Hematopoietic multipotent progenitor cell (in vitro differentiated cells): ENCODE measurements at places on chromosomes 2 and 18.

GRCh38 chr2:1032030-1032429 lies 81.4 kb downstream of the SNTG2 start:
- DNase-seq: no peak

DNA sequence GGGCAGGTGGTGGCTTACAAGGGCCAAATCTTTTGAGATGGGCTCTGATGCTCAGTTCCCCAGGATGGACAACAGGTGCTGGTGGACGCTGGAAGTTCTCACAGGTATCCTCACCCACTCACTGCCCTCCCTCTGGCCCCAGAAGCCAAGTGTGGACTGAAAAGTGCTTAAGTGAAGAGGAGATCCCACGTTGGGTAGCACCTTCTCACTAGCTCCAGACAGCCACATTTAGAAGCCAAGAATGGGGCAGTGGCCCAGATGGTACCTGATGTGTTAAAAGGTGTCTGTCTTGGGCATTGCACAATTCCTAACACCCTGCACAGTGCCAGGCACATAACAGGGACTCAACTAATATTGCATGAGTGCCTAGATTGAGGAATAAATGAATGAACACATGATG lies 115.3 kb upstream of the TEX51 start:
- no peak for DNase-seq

DNA sequence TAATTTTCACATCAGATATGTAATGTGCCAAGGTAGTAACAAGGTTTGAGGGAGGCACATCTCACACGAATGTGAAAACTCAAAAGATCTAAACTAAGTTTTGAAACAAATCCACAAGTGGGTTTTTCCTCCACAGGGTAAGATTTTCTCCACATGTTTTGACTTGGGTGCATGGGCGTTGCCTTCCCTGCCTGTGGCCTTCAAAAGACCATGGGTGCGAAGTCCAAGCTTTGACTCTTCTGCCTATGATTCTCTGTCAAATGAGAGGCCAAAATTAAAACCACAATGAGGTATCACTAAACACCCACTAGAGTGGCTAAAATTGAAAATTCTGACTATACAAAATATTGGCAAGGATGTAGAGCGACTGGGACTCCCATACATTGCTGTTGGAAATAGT lies 30.7 kb downstream of the NIFK start:
- no peak for DNase-seq

- no peak for DNase-seq
These were observed 9.1 kb downstream of the KLF7 start for GRCh38 chr2:207156451-207157161.

DNA sequence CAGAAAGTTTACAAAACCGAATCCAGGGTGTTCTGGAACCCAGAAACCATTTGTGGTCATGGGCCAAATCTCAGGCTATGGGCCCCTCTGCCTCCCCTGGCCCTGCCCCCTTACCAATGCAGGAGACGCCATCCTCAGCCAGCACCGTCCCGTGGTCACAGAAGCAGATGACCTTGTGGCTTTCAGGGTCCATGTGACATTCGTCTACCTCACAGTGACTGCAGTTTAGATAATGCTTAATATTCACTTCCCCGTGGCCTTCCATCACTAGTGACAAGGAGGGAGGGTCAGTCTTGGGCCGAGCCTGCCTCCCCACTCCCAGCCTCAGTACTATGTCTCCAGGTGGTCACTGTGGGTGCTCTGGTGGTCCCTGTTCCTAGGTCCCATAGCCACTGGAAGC lies 111.6 kb downstream of the CLIP4 start:
- no peak for DNase-seq

DNA sequence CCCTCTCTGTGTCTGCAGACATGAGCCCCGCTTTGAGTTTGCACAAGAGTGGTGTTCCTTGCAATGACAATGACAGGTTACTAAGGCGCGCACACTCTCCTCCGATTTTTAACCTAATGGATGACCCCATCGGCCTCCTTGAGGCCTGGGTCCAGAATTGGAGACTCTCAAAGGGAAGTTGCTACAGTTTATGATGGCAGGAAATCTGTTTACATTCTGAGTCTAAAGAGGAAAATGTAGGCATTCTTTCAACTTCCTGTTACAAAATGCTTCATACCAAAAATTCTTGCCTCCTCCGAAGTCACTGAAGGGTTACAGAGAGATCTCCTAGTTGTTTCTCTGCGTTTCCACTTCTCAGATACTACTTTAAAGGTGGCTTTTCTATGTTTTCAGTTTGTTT lies 225.3 kb upstream of the AGAP1 start:
- no peak for DNase-seq

- DNase-seq: no peak
These were observed 40.6 kb upstream of the GCFC2 start for GRCh38 chr2:75751360-75751759.

- no peak for DNase-seq
These were observed 268.1 kb upstream of the ATP5MC3 start for GRCh38 chr2:175449616-175450015.

GRCh38 chr18:4441098-4441497 lies 14.0 kb downstream of the DLGAP1 start:
- DNase-seq: no peak

GRCh38 chr2:195181059-195181705 lies 475.8 kb upstream of the SLC39A10 start:
- DNase-seq: no peak

DNA sequence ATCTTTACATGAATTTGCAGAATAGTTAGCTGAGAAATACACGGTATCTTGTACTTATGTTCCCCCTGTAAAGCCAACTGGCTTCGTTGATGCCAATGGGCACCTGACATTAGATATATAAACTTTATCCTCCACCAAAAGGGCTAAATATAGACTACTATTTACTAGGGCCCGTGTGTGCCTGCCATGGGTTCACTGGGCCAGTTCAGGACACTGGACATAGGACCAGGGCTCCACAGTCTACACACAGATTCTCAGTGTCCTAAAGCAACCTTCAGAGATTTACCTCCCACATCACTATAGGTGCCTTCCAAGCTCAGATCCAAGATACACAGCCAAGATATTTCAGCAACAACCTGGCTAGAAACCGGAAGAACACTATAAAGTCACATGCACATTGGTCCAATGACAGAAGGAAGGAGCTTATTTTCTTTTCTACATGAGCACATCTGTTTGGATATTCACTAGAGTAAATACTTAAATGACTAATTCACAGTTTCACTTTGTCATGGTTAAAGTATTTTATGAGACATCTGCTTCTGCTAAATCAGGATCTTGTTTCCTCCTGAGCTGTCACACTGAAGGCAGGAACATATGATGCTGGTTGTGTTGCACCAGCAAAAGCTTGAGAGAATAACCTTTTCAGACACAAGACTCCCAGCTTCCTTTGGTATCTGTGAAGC lies 95.1 kb downstream of the MYO5B start:
- no peak for DNase-seq

GRCh38 chr2:145258903-145259579 lies 739.1 kb upstream of the ZEB2 start:
- DNase-seq: peak; percentile 89

DNA sequence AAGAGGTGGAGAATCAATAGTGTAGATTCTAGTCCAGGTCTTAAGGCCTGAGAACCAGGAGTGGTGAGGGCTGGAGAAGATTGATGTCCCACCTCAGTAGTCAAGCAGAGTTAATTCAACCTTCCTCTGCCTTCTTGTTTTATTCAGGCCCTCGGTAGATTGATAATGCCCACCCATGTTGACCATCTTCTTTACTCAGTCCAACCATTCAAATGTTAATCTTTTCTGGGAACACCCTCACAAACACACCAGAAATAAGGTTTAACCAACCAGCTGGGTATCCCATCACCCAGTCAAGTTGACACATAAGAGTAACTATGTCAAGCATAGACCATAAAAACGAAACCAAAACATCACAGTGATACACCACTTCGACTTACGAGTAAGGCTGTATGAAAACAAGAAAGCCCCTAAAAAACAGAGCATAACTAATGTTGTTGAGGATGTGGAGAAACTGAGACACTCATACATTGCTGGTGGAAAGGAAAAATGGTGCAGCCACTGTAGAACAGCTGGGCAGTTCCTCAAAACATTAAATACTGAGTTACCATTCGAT lies 57.5 kb downstream of the SLC35F5 start:
- no peak for DNase-seq

DNA sequence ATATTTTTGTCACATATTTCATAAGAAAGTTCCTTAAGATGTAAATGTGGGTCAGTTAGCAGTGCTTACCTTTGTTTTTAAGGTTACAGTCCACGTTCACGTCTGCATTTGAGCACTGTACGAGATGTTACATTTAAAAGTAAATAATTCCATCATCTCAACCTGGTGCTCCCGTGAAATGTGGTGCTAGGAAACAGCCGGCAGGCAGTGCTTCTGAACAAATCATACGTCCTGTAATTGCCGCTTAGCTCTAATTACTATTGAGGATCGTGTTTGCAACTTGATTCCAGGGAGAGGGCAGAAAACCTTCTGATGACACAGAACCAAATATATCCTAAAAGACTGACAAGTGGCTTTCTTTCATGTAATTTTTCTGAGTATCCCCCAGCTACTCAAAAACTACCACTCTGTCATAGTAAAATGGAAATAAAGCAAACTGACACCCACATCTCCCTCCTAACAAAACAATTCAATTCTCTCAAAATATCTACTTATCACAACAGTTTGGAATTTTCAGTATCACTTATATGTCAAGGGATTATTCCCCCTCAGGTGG lies 297.8 kb upstream of the SESTD1 start:
- DNase-seq: no peak

- DNase-seq: no peak
These were observed 62.2 kb downstream of the ALPK2 start for GRCh38 chr18:58566556-58567292.

DNA sequence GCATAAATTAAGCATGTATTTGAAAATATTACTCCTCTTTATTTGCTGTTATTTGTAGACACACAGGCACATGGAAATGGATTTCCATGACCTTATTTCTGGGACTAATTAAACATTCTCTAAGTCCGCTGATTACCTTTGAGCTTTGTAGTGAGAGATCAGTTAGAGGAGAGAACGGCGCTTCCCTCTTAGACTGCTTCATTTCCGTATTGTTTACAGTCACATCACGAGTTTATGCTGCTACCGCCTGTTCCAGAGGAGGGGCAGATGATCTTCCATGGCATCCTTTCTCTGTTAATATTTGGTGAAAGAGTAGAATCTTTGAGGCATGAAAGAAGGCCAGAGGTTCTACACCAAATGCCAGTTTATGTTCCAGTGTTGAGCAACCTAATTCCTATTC lies 404.4 kb downstream of the TRIB2 start:
- no peak for DNase-seq

- DNase-seq: no peak
These were observed 9.6 kb downstream of the EMX1 start for GRCh38 chr2:72926811-72927465.

GRCh38 chr2:236041616-236042015 lies 126.6 kb downstream of the GBX2 start:
- DNase-seq: no peak

DNA sequence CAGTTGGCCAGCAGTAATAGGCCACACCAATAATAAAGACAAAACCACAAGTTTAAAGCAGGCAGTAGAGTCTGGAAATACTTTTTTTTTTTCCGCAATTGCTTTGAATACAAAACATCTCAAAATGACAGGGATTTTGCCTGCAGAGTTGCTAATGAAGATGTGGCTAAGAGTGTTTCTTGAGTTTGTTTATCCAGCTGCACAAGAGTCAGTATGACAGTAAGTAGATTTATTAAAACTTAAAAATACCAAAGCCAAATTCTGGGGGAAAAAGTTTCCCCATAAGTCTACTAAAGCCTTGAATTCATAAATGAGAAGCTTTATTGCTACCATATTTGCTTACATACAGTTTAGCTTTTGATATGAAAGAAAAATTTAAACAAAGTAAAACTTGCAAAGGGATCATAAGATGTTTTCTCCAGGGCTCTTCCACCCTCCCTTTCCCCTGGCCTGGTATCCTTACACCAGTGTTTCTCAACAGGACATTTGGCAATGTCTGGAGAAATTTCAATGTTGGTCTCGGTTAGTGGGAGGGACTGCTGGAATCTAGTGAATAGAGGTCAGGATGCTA lies 3.9 kb upstream of the DSEL start:
- no peak for DNase-seq

GRCh38 chr2:241018051-241018891 lies 19.9 kb downstream of the SNED1 start:
- DNase-seq: no peak

GRCh38 chr2:217691516-217691915 lies 311.3 kb downstream of the TNS1 start:
- no peak for DNase-seq

DNA sequence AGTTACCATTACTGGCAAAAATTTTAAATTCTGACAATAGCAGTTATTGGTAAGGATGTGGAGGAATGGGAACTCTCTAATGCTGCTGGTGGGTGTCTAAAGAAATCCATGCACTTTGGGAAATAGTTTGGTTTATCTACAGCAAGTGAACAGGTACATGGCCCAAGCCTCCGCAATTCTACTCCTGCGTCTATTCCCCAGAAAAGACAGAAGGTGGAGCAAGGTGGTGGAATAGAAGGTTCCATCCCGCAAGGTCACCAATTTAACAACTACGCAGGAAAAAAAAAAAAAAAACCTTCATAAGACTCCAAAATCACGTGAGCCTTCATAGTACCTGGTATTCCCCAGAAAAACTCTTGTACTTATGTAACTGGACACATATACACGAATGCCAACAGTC lies 6.5 kb downstream of the CFAP65 start:
- DNase-seq: no peak

- no peak for DNase-seq
These were observed 53.9 kb downstream of the WDSUB1 start for GRCh38 chr2:159232456-159233170.

GRCh38 chr18:31683106-31683505 lies 1.3 kb downstream of the B4GALT6 start:
- DNase-seq: no peak

- no peak for DNase-seq
These were observed 120.0 kb downstream of the DOCK10 start for GRCh38 chr2:224922142-224922727.

GRCh38 chr2:232541961-232542714 lies 2.6 kb downstream of the CHRNG start:
- DNase-seq: no peak

DNA sequence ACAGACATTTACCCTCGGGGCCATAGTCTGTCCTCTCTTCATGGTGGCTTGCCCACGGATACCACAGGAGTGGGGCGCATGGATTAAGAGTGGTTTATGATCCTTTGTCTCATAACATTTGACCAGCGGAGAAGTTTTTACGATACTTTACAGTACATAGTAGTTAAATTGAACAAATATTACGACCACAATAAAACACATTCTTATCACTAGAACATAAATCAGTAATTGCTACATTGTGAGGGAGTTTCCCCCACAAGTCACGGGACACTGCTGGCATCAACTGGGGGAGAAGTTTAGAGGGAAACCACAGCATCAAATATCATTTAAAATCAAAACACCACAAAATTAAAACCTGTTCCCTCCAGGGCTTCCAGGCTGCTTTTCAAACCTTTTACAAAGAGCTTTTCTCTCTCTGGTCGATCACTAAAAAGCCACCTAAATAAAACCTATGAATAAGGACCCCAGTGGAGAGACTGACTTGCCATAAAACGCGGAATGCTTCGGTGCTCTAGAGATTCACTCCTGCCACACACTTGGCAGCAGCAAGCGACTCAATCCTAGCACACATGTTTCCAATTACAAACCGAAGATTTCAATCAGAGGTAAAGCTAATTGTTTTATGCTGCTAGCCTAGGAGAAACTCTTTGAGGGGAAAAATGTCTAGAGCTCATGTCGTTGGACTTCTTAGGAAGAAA lies 173.7 kb upstream of the HNRNPA3 start:
- no peak for DNase-seq
